Effector memory CD8-positive, alpha-beta T cell (primary cell): ENCODE measurements at places on chromosomes 5 and 9.

GRCh38 chr5:150516011-150516410 is 8.1 kb downstream of the NDST1 start:
- no peak for DNase-seq

DNA sequence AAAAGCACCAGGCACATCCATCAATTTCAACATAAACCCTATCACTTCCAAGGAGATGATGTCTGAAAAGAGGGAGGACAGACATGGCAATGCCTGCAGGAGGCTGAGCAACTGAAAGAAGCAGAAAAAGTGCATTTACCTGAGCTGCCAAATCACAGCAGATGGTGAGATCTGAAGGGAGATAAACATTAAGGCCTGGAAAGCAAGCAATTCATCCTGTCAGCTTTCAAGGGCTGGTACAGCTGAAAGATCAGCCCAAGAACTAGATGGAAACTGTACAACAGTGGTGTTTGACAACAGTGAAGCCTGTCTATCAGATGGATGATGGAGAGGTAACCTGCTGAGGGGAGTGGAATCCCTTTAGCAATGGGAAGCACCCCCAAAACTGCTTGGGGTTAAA is 433.2 kb upstream of the ZNF608 start:
- DNase-seq: no peak

GRCh38 chr9:90645721-90646120 is 3.1 kb upstream of the DIRAS2 start:
- no peak for DNase-seq

GRCh38 chr5:130893006-130893405 is 272.1 kb downstream of the HINT1 start:
- DNase-seq: no peak

- no peak for DNase-seq
Measured at GRCh38 chr9:105318729-105319191, 74.3 kb downstream of the SLC44A1 start.

DNA sequence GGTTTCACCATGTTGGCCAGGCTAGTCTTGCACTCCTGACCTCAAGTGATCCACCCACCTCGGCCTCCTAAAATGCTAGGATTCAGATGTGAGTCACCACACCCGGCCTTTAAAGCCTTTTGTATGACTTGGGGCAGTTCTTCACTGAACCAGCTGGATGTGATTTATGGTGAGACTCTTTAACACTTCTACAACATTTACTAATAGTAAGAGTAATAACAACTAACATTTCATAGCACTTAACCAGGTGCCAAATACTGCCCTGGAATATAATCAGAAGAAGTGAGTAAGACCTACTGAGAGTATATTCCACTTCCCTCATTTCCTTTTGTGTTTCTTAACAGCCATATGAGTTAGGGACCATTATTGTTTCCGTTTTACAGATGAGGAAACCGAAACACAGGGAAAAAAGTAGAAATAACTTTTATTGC is 10.0 kb downstream of the ZSWIM6 start:
- DNase-seq: no peak

DNA sequence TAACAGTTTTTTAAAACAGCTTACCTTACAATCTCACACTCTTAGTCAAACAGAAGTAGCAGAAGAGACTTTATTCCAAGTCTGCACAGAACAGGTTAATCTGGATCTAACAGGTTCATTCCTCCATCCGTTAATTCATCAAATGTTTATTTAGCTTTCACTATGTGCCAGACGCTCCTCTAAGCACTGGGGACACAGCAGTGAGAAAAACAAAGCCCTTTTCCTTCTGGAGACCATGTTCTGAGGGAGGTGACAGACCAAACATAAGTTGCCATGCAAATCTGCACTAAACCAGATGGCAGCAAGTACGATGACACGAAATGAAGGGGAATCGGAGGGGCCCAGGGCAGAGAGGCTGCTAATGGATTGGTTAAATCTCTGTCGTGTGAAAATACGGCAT is 17.1 kb upstream of the GLIPR2 start:
- DNase-seq: no peak

DNA sequence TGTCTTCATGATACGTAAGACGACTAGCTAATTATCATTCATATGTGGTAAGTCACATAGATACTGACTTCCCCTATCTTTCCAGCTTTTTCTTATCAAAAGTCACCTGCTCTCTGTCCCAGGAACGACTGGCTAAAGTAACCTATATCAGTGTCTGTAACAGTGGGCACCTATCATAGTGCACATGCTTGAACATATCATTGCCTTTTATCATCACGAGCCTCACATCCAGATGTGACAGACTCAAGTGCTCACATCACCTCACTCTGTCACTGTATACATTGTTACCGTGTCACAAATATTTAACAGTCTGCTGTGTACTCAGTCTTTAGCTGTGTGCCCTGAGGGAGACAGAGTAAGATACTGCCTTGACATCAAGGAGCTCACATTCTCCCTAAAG is 125.4 kb upstream of the CCDC152 start:
- DNase-seq: no peak

GRCh38 chr5:174177976-174178605 is 132.6 kb downstream of the NSG2 start:
- DNase-seq: no peak

GRCh38 chr5:138705007-138705406 is 48.2 kb upstream of the CTNNA1 start:
- DNase-seq: no peak

DNA sequence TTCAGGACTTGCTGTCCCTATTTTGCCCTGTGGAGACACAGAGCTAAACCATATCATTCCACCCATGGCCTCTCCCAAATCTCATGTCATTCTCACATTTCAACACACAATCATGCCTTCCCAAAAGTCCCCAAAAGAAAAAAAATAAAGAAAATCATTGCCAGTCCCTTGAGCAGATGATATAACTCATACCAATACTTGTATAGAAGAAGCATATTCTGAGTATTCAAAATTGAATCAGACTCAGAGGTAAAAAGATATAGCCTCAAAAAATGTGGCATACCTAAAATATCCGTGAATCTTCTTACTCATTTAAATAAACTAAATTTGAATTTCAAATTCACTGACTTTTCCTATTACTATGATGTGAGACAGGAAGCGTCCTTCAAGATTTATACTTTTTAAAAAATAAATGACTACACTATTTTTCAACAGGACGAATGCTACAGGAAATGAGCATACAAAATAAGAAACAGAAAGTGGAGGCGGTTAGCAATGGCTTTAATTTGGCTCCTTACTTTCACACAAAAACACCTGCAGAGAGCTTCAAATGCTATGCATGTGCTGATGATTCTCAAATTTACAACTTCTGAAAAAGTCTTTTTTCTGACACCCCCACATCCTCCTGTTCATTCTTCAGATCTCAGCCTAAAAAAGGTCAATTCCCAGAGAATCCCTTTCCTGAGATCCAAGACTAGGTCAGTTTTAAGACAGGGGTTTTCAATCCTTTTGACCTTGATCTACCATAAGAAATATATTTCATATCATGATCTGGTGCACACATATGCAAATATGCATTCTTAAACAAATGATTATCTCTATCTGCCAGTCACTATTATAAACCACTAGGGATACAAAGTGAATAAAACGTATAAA is 39.6 kb upstream of the DMXL1 start:
- no peak for DNase-seq

- DNase-seq: no peak
Measured at GRCh38 chr9:110691002-110691549, 22.5 kb downstream of the MUSK start.
